ENCODE measurements at places on chromosomes 12 and 14.

- no peak for DNase-seq
These were observed 425.7 kb downstream of the ATP23 start for GRCh38 chr12:58367041-58367440.

- no peak for DNase-seq
These were observed 170.0 kb upstream of the TMPO start for GRCh38 chr12:98345308-98345876.

DNA sequence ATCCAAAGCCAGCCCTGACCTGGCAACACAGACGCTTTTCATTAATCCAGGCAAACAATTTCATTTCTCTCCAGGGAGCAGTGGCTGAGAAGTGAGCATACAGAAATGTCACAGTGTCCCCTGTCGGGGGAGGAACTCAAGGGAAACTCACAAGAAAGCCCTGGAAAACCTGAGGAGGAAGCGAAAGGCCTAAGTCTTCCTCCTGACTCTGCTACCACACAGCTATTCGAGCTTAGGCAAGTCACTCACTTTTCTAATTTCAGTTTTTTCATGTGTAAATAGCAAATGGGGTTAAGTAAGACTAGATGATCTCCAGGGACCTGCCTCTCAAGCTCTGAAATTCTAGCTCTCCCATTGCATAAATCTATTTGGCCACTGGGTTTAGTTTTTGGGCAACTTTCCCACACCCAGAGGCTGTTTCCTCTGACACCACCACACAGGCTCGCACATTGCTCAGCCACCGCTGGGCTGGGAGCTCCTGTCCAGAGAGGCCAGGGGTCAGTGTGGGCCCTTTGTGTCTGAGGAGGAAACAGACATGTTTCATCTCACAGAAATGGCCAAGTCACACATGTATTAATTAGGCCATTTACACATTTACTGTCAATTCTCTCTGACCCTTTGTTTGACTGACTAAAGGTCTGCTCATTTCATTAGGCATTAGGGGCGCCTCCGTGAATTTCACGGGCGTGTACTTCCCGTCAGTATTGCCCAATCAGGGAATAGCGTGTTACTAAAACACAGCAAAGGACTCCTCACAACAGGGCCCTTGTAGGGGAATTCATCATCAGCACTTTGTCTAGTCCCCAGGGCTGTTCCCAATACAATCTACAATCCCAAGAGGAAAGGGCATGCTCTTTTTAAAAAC lies 9.8 kb upstream of the PNMA1 start:
- peak; percentile 61 for DNase-seq

GRCh38 chr14:37870632-37871346 lies 275.4 kb downstream of the TTC6 start:
- DNase-seq: no peak

DNA sequence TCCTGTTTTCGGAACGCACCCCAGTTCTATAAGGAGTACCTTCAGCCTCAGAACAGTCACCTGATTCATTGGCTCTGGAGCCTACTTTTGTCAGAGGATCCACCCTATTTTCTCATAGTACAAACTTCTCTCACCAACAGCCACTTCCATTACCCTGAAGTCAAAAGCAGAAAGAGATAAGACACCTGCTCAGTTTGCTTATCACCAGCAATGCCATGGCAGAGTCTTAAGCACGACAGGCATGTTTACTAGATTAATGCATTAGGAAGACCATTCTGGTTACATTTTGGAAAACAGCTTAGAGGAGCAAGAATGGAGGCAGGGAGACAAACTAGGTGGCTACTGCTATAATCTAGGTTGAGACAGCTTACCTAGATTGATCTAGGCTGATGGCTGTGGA lies 67.7 kb downstream of the GXYLT1 start:
- DNase-seq: no peak

GRCh38 chr12:76031081-76031413 lies 529 bp downstream of the PHLDA1 start:
- DNase-seq: no peak

GRCh38 chr14:64636208-64636979 lies 67.8 kb upstream of the PLEKHG3 start:
- peak; percentile 59 for DNase-seq

- no peak for DNase-seq
These were observed 6.4 kb upstream of the CCDC60 start for GRCh38 chr12:119328111-119328510.

DNA sequence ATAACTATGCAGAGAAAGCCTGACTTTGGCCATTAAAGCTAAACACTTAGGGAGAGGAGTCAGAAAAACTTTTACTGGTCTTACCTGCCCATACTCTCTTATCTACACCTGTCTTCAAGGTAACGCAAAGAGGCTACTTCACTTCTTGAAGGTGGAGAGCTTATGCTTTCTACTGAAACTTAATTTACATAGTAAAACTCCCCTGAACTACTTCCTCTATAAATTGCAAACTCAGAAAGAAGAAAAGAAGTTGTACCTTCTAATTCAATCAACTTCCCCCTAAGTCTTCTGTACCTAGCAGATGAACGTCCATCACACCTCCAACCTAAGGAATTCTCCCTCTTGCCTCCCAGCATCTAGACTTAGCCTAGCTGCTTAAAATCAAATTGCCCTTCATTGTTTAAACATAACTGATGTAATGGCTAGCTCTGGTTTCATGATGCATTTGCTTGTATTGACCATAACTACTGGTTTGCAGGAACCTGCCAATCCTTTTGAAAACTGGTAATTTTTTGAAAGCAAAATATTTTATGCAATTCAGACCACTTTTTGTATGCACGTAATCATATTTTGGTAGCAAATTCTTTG lies 87.7 kb downstream of the STON2 start:
- no peak for DNase-seq

DNA sequence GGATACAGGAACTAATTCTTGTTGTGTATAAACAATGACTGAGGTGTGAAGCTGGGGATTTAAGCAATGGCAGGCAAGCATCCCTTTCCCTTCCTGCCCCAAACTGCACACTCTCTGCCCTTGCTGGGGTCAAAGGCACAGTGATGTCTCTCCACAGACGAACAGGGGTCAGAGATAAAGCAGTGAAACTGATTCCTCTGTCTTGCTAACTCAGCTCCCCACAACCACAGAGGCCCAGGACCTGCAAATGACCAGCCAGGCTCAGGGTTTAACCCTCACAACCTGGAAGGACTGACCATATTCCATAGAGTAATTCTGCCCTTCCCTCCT lies 67.2 kb downstream of the CCDC88C start:
- no peak for DNase-seq

DNA sequence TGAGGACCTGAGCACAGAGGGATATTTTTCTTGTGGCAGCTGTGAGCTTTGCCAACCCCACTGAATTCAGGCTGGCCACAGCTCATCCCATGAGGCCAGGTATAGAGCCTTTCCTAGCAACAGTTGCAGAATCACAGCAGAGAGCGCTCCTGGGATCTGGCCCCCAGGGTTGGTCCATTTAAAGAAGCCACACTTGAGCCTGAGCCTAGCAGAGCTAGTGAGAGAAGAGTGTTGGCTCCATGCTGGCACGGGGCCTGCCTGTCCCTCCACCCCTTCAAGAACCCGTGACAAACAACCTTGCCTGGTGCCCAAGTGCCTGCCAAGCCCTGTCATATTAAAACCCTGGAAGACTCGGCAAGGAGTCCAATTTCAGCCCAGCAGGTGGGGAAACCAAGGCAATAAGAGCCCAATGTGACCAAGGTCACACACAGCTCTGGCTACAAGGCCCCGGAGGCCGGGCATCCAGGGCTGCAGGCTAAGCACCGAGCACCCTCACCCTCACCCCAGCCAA lies 91.6 kb downstream of the LRRC74A start:
- no peak for DNase-seq

GRCh38 chr14:30375296-30375892 lies 183.6 kb upstream of the G2E3 start:
- DNase-seq: peak; percentile 30

- DNase-seq: no peak
These were observed 673.0 kb upstream of the LMO3 start for GRCh38 chr12:17278946-17279345.

- DNase-seq: no peak
These were observed 706 bp downstream of the CRACR2A start for GRCh38 chr12:3752096-3752709.

GRCh38 chr14:105176513-105176912 lies 4.6 kb downstream of the NUDT14 start:
- DNase-seq: no peak

- no peak for DNase-seq
These were observed 2.4 kb downstream of the FGFR1OP2 start for GRCh38 chr12:26940516-26941214.

DNA sequence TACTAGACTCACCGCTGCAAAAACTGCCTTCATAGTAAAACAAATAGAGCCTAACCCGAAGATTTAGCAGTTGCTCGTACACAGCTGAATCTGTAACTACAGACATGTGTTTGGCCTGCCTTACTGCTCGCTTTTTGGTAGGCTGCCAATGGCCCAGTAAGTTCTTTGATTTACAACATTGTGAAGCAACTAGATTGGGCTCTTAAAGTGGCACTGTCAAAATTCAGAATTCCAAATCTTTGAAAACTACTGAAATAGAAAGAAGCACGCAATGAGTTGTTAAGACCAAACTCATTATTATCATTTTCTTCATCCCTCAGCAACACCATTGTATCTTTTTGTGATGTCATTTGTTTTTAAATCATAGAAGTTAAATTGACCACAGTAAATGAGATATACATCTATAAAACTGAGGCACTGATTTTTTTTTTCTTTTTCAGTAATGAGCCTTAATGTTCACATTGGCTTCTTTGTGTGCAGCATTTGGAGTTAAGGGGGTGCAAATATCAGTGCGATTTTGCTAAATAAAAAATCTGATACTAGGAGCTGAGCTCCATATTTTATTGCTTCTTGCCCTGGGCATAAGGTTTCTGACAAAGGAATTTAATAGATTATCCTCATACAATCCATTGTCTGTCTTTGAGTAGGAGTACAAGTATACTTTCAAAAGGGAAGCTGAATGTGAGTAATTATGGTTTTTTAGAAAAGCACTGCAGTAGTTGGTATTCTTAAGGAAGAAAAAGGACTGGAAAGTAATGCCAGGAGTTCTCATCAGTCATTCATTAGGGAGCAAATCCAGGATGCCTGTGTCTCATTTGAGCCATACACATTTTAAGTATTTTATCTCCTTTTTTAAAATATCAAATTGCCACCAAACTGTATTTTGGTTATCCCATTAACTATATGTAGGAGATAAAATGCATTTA lies 138.5 kb downstream of the KICS2 start:
- no peak for DNase-seq

GRCh38 chr12:46221255-46222128 lies 47.4 kb downstream of the SLC38A1 start:
- no peak for DNase-seq

DNA sequence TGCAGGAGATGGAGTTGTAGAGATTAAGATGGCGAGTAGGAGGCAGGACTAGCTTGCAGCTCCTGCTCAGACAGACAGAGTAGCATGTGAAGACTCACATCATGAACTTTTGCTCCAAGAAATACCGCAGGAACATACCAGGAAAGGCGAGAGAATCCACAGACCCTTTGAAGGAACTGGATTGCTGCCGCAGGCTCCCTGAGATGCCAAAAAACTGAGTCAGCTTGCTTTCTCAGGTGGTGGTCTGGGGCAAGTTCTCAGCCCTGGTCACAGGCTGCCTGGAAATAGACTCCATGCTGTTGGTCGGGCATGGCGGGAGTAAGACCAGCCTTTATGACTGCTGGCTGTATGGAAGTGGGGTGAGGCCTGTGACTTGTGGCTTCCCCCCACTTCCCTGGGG lies 163.6 kb upstream of the NAV3 start:
- no peak for DNase-seq

DNA sequence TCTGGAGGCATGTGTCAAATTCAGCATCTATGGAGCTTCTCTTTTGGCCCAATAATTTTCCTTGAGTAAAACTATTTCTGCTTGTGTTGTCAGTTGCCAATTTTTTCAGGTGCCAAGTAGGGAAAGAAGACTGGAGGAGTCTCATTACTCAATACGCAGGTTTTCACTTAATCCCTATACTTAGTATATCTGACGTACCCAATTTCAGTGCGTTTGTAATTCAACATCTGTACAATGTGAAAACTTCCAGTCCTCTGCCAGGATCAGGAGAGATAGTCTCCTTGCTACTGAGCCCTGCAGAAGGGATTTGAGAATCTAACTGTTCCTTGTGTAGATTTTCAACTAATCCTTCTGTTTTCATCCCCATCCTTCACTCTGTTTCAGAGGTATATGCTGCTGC lies 5.7 kb upstream of the PAWR start:
- no peak for DNase-seq

DNA sequence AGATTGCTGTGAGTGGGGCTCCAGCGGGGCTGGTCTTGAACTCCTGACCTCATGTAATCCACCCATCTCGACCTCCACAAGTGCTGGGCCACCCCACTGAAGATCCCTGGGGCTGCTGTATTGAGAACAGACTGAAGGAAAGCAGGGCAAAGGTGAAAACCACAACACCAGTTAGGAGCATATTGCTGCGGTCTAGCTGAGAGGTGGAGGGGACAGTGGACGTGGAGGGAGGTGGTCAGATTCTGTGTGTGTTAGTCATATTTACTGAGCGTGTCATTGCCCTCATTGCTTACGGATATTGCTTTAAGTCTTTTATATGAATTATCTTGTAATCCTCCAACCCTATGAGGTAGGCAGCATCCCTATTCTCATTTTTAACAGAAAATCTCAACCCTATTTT lies 69.0 kb upstream of the OVCH1 start:
- no peak for DNase-seq

DNA sequence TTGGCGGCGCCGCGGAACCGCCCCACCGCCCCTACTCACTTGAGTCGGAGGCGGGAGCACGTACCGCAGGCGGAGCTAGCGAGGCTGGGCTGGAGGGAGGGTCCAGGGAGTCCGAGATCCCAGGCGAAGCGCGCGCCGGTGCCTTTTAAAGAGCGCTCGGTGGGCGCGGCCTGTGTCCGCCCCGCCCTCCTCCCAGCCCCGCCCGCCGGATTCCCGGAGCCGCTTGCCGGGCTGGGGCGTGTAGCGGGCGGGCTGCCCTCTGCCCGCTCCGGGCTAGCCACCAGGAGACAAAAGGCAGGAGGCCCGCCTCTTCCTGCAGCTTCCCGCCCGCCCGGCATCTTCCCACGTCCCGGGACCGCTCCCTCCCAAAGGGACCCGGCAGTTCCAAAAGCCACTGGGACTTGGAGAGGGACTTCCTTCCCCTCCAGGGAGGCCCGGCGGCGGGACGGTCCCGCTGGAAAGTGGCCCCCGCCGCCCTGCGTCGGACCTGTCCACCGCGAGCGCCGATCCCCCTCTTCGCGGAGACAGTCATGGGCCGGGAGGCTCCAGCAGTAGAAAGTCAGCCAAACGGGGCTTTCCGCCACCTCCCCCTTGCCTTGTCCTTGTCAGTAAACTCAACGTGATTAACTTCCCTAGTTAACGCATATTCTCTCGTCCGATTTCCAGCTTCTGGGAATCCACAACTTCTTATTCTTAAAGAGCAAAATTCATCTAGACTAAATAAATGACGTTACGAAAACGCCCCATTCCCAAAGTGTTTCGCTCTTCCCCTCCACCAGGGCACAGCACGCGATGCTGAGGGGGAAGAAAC lies at the start of gene CSRP2:
Gene CSRP2 (minus strand): TSS at position 121 of the 811 bp plus-strand sequence. CDS start 12,759 bp downstream, outside the sequence.
- peak; percentile 87 for DNase-seq

GRCh38 chr12:10101042-10101579 lies 2.3 kb upstream of the CLEC1A start:
- no peak for DNase-seq

DNA sequence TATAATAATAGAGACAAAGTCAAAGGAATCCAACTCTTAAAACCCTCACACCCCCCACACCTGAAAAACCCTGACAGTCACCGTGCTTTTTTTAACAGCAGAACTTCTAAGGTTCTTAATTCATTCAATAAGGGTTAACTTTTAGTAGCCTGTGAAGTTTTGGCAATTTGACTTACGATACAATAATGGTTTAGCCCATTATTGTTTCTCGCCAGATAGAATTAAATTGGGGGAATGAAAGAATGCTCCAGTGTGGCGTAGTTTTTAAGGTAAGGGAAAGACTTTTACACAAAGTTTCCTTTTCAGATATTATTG lies 604 bp upstream of the MAGOHB start:
- no peak for DNase-seq
